ENCODE measurements at places on chromosomes 3 and 15.
A peak's percentile ranks its signal among the peaks of the same experiment; 100 is the strongest.

GRCh38 chr15:39267685-39268084, 313.2 kb upstream of the THBS1 start:
- DNase-seq: no peak

GRCh38 chr3:1955750-1956149, 142.9 kb upstream of the CNTN4 start:
- no peak for DNase-seq

- DNase-seq: peak; percentile 14
Measured at GRCh38 chr3:36792342-36792741, 28.0 kb upstream of the DCLK3 start.

DNA sequence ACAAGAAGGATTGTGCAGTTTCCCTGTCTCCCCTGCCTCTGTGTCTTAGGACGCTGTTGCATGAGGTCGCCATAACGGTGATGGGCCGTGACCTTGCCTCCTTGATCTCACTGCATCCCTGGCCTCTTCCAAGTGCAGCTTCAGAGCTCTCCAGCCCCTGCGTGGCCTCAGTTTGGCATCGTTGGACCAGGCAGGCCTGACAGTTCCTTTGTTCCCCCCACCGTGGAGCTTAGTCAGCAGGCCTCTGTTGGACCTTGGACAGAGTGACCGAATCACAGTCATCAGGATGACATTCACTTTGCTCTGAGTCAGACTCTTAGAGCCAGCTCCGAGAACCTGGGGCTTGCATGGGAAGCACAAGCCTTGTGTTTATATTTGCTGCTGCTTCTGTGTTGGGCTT, 139.4 kb downstream of the OPA1 start:
- no peak for DNase-seq

DNA sequence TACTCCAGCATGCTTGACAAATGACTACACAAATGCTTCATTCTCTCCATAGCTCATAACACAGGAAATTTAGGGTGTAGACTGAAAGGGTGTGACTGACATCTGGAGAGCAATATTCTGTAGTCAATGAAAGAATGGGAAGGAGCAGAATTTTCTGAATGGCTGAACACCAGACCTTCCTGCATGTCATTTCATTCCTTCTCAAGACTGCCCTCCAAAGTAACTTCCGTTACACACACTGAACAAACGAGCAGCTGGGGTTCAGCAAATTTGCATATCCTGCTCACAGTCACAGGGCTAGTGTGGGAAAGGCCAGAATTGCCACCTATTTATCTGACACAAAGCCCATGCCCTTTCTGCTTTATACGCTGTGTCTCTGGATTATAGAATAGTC, 325.0 kb upstream of the CFAP20DC start:
- DNase-seq: no peak

DNA sequence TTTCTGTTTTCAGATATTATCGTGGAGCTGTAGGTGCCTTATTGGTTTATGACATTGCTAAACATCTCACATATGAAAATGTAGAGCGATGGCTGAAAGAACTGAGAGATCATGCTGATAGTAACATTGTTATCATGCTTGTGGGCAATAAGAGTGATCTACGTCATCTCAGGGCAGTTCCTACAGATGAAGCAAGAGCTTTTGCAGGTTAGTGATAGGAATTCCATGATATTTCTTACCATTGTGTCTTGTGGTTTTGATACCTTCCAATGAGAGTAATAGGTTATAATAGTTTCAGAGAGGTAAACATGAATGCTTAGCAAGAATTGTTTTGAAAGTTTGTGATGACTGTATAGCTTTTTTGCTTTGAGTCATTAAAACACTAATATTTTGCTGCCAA, 8.5 kb downstream of the RAB11A start:
- DNase-seq: no peak

DNA sequence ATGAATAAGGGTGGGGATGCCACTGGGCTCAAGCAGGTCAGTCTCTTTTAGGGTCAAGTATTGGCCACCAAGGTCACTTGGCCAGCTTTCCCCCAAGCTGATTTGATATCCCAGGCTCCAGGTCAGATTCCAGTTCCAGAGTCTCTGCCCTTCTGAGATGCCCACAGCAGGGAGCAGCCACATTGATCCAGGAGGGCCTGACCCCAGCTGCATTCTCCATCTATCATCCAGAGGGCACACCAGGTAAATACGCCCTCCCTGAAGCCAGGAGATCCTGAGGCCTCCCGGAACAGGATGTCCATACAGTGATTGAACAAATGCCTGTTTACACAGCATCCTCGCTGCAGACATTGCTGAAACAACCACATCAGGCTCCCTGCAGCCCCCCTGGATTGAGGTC, 264.6 kb upstream of the TLE3 start:
- DNase-seq: no peak

DNA sequence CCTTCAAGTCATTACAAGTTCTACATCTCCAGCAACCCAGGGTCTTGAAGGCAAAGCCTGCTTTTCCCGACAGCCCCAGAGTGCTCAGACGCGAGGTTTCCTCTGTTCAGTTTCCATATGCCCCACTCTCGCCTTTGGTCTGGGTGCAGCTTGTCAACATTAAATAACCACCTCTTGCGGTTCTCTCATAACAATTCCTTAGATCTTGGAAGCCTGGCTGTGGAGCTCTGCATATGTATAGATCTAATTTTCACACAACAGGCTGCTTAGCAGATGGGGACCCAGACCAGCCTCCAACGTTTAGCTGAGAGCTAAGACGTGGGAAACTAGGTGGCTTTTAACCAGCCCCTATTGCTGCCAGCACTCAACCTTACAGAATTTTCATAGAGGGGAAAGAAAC, 295.5 kb downstream of the RPLP1 start:
- DNase-seq: no peak

DNA sequence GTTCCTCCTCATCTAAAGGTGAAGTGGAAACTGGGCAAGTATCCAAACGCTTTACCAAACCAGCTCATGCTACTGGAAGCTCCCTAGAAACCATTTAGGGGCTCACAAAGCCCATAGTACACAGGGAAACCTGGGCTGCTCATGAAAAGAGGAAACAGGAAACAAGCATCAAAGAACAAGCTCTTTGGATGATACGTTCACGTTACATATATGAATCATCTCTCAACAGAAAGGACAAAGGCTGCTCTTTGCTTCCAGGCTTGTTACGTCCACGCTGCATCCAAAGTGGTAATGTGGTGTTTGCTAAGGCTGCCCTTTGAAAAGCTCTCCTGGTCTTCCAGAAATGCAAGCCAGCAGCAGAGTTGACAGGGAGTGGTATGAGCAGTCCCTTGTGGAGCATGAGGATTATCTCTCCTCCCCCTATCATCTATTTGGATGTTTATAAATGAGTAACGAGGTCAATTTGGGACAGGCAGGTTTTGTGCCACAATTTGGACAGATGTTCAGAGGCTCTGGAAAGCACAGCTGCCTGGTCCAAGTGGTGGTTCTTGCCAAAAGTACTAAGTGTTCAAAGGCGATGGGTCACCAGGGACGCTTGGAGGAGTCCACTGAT, 98.0 kb upstream of the RORA start:
- no peak for DNase-seq

GRCh38 chr3:12559520-12559919, 2.6 kb downstream of the MKRN2 start:
- DNase-seq: no peak

GRCh38 chr3:21331857-21332256, 419.2 kb downstream of the ZNF385D start:
- DNase-seq: no peak

- no peak for DNase-seq
Measured at GRCh38 chr3:87336761-87337160, 60.4 kb upstream of the POU1F1 start.

DNA sequence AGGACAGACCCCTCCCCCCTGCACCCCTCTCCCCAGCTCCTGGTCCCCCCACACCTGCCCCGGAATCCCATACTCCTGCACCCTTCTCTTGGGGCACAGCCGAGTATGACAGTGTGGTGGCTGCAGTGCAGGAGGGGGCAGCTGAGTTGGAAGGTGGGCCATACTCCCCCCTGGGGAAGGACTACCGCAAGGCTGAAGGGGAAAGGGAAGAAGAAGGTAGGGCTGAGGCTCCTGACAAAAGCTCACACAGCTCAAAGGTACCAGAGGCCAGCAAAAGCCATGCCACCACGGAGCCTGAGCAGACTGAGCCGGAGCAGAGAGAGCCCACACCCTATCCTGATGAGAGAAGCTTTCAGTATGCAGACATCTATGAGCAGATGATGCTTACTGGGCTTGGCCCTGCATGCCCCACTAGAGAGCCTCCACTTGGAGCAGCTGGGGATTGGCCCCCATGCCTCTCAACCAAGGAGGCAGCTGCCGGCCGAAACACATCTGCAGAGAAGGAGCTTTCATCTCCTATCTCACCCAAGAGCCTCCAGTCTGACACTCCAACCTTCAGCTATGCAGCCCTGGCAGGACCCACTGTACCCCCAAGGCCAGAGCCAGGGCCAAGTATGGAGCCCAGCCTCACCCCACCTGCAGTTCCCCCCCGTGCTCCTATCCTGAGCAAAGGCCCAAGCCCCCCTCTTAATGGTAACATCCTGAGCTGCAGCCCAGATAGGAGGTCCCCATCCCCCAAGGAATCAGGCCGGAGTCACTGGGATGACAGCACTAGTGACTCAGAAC, 9.8 kb downstream of the MAP1A start:
- DNase-seq: no peak

GRCh38 chr3:66158933-66159683, 61.7 kb upstream of the SLC25A26 start:
- no peak for DNase-seq

GRCh38 chr15:55360256-55360655, 41.2 kb downstream of the PIGB start:
- DNase-seq: no peak

GRCh38 chr15:43799945-43800285, at the start of gene SERINC4:
SERINC4 (minus strand) TSS chr15:43800220; CDS start chr15:43799986, 234 bp downstream.
- DNase-seq: no peak

DNA sequence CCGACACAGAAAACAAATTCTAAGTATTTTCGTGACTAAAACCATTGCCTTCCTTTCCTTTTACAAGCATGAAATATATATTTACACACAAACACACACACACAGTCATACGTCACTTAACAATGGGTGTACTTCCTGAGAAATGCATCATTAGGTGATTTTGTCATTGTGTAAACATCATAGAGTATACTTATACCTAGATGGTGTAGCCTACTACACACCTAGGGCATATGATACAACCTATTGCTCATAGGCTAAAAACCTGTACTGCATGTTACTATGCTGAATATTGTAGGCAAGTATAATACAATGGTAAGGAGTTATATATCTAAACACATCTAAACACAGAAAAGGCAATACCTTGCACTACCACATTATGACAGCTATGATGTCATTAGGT, 28.6 kb downstream of the COL6A5 start:
- no peak for DNase-seq

GRCh38 chr3:50617096-50617791, at the start of gene MAPKAPK3:
MAPKAPK3 (plus strand) TSS chr3:50617151; CDS start chr3:50617566, 415 bp downstream.
- no peak for DNase-seq

DNA sequence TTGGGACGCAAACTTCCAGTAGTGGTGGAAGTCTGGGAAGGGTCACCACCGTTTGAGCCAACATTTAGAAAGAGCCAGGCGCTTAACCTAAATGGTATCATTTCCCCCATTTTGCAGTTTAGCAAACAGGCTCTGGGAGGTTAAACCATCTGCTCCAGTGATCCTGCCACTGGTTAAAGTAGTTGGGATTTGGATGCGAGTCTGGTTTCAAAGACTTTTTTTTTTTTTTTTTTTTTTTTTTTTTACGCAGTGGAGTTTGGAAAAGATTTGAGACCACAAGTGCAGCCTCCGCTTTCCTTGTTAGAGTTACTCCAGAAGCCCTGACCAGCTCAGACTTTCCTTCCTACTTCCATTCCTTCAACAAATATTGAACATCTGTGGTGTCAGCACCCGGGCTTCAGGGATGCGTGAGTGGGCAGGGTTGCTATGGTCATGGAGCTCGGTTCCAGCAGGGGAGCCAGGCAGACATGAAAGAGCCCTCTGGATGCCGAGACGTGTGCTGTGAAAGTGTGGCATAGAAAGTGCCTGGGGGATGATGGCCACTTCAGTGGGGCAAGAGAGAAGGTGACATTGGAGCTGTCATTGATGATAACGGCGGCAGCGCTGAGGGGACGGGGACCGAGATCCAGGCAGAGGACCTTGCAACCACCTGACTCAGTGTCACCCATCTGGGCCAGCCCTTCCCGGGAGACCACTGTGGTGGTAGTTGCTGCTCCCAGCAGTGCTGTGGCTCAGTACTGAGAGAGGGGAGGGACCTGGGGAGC, 1.1 kb upstream of the RNU6-1 start:
- DNase-seq: no peak

- DNase-seq: no peak
Measured at GRCh38 chr3:183287301-183287971, 34.4 kb downstream of the B3GNT5 start.

DNA sequence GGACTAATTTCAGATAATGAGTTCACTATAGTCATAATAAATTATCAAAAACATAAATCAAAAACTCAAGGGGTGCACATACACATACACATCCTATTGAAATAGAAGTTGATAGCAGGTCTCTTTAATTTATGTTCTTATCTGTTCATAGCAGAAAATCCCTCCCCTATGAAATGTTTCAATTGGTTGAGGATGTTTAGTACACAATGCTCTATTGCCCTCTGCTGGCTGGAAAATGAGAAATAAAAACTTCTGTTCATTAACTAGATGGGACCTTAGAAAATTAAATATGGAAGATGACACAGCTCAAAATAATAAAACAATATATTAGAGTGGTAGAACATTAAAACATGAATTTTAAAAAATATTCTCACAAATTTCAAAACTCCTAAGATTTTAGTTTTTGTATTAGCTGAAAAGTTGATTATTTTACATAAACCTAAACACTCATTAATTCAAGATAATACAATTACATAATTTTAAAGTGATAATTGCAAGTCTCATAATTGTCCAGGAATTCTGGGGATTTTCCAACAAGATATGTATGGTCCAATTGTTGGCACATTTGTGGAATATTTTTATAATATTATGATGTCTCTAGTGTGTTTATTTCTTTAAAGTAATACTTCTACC, 735.0 kb downstream of the ROBO1 start:
- DNase-seq: no peak

- no peak for DNase-seq
Measured at GRCh38 chr3:162780313-162780712, 1283.7 kb downstream of the OTOL1 start.

DNA sequence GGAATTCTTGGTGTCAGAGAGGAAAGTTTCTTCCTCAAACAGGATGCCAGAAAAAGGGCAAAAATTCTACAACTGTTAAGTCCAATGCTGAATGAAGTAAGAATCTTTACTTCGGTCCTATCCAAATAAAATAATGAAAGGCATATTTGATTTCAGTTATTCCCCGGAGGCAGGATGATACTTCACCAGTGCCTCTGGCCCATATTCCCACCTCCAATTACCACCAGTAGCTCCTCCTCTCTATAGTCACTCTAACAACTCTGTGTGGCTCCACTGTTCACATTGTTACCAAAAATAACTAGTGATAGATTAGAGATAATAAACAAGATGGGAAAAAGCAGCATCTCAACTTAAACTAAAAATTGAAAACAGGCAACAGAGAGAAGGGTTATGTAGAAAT, 20.7 kb downstream of the MAP1A start:
- DNase-seq: no peak

Data from progenitor cell of endocrine pancreas (in vitro differentiated cells).